ENCODE measurements at places on chromosomes 1 and 21.

GRCh38 chr1:163535807-163536206 lies 214.1 kb downstream of the NUF2 start:
- DNase-seq = no peak

DNA sequence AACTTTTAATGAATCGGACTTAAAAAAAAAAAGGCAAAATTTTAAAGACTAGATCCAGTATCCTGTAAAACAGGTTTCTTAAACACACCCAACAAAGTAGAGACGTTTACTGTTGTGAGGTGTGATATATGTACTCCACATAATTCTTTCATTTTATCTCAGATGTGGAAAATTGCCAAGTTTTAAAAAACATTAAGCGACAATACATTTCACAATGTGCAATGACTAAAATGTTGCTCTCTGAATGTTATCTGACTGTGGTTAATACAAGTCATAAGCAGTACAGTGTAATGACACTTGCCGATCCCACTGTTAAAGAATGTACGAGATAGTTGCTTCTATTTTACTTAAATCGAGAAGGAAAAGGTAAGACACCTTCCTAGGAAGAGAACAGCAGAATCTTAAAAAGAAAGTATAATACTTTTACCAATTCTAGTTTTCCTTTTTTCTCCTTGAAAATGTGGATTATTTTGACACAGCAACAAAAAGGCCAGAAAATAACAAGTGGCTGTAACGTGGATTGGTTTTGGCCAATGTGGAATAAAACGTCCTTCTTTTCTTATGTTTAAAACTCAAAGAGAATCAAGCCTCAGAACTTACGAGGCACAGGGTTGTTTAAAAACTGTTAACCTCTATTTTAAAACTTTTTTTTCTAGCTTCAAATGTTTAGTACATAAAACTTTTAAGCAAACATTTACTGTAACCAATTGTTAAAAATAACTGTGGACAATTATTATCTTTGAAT lies 51.4 kb downstream of the TP53BP2 start:
- no peak for DNase-seq

DNA sequence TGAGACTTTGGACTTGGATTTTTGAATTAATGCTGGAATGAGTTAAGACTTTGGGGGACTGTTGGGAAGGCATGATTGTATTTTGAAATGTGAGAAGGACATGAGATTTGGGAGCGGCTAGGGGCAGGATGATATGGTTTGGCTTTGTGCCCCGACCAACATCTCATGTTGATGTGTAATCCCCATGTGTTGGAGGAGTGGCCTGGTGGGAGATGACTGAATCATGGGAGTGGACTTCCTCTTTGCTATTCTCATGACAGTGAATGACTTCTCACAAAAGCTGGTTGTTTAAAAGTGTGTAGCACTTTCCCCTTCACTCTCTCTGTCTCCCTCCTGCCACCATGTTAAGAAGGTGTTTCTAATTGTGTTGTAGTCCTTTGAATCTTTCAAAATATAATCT lies 9.3 kb upstream of the PHGDH start:
- DNase-seq = no peak

DNA sequence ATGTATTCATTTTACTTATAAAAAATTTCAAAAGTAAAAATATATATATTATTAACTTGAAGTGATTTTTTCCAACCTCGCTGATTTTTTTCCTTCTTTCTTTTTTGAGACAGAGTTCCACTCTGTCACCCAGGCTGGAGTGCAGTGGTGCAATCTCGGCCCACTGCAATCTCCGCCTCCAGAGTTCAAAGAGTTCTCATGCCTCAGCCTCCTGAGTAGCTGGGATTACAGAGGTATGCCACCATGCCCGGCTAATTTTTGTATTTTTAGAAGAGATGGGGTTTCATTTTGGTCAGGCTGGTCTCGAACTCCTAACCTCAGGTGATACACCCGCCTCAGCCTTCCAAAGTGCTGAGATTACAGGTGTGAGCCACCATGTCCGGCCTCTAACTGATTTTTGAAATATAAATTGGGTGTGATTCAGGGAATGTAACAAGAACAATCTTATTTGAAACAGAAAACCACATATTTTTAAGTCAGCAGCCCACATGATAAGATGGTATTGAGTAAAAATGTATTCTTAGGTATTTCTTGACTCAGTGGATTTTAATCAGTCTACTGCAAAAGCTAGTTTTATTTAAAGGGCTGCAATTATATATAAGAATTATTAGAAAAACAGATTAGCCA lies 30.0 kb downstream of the ZBTB8B start:
- no peak for DNase-seq

- DNase-seq = no peak
Measured at GRCh38 chr1:205578780-205579571, 52.8 kb downstream of the ELK4 start.

DNA sequence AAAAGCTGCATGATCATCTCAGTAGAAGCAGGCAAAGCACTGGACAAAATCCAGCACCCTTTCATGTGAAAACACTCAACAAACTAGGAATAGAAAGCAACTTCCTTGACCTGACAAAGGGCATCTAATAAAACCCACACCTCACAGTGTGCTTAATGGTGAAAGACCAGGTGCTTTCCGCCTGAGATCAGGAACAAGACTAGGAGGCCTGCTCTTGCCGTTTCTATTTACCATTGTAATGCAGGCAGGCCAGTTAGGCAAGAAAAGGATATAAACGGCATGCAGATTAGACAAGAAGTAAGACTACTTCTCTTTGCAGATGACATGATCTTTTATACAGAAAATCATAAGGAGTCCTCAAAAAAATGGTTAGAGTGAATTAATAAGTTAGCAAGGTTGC lies 37.2 kb downstream of the SLC37A1 start:
- no peak for DNase-seq

DNA sequence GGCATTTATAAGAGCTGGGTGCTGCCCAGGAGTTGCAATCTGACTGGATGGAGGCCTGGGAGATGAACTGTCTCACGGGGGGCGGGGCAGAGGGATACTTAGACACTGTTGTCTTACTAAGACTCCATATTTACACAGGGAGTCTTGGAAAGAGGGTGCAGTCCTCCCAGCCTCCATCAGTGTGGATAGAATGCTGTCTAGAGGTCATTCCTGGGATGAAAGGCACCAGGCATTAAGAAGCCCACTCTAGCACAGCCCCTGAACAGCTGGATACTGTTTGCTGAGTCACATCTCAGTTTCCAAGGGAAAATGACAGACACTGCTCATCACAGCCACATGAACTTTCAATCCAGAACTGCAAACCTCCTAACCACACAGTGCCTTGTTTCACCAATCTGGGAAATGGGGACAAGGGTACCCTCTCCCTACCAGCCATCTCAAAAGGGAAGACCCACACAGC lies 43.3 kb downstream of the SSBP3 start:
- no peak for DNase-seq

DNA sequence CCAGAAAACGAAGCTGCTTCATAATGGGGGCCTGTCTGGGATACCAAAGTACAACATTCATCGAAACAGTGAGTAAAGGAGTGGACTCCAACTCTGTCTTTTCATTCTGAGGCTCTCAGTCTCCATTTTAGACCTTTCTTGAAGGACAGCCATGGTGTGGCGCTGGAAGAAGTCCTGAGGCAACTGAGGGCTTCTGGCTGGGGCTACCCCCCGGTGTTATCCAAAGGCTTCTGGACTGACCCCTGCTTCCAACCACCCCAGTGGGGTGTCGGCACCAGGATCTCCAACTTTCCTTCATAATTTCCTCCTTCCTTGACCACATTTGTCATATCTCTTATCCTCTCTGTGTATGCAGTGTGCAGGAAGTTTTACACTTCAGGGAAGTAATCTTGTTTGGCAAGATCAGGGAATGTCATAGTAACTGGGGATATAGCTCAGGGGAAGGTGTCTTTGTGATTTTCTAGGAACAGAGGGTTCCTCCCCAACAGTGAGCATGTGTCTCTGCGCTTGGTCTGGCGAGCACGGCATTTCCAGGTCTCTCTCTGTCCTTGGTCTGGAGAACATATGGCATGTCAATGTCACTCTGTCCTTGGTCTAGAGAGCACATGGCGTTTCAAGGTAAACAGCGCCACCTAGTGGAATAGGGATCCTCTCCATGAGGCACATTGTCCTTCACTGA lies 19.4 kb upstream of the BSDC1 start:
- DNase-seq = peak; percentile 70

DNA sequence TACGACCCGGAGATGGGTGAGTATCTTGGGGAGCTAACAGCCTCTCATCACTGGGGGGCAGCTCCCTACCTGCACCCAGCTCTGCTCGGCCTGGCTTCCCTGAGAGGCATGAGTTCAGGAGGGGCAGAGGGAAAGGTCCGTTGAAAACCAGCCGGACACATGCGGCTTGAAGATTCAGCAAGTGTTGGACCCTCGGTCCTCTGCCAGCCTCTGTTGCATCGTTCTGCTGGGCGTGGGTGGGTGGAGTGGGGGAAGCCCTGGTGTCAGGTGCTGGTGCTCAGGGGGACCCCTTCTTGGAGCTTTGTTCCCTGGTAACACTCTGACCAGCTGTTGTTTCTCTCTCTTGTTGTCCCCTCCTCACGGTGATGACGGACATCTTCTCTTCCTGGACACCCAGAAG lies 20.9 kb downstream of the PSEN2 start:
- DNase-seq = no peak

GRCh38 chr1:179925922-179926849 lies 28.4 kb upstream of the CEP350 start:
- no peak for DNase-seq

DNA sequence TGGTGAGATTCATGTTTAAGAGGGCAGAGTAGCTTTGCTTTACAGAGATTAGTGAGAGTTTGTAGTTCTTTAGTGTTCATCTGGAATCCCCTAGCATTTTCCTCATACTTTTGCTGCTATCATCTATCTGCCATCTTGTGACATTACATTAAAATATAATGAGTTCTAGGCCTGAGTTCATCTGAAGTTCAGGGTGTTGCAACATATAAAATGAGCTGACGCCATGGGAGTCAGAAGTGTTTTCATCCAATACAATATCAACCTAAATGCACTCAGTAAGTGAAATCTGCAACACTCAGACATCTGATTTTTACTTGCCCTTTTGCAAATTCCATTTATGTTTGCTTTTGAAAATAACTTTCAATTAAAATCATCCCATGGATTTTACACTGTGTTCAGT lies 153.8 kb downstream of the NTNG1 start:
- DNase-seq = no peak

DNA sequence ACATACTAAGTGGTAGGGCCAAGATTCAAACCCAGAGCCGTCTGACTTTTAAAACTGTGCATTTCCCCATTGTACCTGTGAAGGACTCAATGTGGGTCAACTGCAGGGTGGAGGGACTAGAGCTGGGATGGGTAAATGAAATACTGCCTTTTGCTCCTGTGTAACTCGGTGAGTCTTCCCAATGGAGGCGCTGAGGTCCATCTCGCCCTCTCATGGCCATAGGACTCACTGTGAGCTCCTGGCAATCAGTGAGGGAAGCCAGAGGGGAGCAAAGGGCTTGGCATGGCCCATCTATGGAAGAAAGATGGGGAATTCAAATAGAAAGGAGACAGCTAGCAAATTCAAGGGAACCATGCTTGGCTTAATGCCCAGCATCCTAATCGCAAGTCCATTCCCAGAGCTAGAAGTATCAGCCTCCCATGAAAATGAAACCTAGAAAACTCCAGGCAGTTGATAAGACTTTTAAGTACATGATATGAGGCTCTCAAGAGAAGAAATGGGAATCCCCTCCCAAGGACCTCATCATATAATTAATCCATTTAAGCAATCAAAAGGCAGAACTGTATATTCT lies 25.4 kb upstream of the CGN start:
- DNase-seq = no peak

GRCh38 chr21:46000182-46000730 lies 18.7 kb downstream of the COL6A1 start:
- no peak for DNase-seq

DNA sequence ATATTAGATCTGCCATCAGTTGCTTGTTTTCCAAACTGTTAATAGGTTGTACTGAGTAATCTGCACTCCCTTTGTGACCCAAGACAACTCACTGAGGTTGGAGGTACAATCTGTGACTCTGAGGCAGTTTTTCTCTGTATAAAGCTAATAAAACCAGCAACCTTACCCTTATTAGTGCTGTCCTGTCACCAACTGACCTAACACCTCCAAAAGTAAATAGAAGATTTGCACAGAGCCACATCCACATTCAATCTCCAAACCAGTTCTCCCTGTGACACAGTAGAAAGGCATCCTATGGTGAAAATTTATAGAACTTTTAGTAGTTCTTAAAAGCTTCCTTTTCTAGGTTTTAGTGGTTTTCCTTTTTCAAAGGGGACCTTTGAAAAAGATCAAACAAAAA lies 140.4 kb upstream of the ADGRL2 start:
- no peak for DNase-seq

DNA sequence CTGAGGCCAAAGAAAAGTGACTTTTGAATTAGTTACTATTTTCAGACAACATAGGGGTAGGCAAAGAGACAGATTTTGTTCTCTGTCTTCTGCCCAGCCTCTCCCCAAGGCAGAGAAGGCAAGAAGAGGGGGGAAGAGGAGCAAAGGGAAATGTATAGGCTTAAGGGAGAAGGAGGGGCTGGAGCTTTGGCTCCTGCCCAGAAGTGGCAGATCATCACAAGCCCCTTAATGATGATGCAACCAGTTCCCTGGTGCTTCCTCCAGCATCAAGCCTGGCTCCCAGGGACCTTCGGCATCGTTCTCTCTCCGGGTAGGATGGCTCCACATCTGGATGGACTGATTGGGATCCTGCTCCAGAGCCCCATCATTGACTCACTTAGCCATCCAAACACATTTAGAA lies 112.8 kb downstream of the KCND3 start:
- no peak for DNase-seq

- DNase-seq = no peak
Measured at GRCh38 chr1:245235156-245235555, 80.4 kb downstream of the KIF26B start.

DNA sequence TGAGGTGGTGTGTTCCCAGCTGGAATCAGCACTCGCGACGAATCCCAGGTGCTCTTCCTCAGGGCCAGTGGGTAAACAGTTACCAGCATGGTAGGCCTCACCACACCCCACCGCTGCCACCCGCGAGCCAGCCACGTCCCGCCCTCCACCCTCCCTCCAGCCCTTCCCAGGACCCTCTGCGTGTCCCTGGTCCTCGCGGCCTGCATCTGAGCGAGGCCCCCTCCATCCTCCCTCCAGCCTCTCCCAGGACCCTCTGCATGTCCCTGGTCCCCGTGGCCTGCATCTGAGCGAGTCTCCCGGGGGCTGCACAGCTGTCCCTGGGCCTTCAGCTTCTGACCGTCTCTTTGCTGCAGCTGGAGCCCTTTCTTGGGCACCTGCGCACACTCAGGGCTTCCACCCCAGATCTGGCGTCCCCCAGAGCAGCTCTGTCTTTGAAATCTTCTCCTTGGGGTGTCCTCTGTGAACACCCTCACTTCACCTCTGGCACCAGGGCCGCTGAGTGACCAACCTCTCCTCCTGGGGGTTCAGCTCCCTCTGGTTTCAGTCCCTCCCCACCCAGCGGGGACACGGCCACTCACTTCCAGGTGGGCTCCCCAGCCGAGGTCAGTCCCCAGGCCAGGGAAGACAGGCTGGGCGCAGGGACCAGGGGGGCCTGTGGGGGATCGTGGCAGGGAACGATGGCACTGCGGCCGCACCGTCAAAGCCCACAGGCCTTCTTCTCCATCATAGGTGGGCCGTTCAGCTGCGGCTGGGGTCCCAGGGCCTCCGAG lies 57.8 kb upstream of the COL6A2 start:
- DNase-seq = no peak
